ENCODE measurements at places on chromosomes 3 and 15.
A peak's percentile ranks its signal among the peaks of the same experiment; 100 is the strongest.

DNA sequence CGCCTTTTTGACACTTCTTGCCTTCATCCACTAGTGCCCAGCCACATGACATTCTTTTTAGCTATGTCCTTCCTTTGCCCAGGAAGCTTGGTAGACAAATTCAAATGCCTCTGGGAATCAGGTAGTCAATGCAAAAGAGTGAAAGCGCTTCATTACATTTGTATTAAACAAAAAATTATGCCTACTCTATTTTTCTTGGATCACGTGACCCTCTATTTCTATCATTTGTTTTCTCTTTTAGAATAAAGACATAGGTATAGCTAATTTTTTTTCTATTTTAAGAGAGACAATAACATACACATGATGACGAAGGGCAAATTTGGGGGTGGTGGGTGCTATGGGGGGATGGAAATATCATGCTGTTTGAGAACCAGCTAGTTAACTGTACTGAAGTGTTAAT is 384.8 kb downstream of the C3orf38 start:
- no peak for DNase-seq

DNA sequence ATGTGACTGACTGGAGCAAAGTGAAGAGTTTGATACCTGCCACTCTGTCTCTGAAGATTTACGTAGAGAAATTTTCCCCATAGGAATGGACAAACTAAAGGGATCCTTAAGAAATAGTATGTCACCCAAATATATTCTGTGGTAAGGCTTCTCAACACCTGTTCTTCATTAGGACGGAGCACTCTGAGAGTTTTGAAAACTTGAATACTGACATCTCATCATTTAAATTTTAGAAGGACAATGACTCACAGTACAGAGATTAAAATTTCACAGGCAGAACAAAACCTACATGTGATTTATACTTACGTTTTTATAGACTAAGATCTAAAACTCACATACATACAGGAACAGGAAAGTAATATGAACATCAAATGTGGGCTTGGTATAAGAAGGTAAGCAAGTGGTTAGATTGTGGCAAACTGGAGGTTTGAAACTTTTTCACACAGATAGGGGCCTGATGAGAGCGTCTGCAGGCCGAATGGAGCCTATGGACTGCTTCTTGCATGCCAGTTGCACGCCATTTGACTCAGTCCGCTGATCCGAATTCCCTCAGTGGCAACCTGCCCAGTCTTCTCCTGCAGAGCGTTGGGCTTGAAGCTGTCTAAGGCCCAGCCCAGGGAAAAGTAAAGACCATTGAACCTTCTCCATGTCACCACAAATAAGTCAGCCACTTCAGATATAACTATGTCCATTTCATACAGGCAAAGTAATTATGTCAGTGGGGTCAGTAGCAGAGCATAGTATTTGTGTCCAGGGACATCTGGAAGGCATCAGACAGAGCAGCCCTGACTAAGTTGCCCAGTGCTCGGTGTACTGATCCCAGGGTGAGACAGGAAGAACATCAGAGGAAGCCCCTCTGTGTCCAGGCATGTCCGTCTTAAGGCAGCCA is 45.7 kb downstream of the ZBTB38 start:
- no peak for DNase-seq

- no peak for DNase-seq
Measured at GRCh38 chr15:67977414-67978089, 76.6 kb upstream of the PIAS1 start.

DNA sequence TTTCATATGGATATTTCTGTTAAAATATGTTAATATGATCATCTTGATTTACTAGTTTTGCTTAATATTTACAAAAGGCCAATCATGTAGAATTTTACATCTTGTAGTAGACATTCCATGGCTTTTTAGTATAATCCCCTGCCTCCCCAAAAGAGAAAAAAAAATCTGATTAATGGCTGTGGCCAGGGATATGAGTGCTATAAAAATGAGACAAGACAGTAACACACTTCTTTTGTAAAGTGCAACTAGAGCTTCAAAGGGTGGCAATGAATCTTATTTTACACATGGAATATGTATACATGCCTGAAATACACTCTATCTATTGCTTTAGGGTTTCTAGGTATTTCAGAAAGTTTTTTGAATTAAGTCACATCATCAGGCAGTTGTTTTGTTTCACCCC is 112.2 kb upstream of the NANOGP8 start:
- no peak for DNase-seq

GRCh38 chr3:37029516-37030163 is 36.3 kb downstream of the MLH1 start:
- DNase-seq: no peak

DNA sequence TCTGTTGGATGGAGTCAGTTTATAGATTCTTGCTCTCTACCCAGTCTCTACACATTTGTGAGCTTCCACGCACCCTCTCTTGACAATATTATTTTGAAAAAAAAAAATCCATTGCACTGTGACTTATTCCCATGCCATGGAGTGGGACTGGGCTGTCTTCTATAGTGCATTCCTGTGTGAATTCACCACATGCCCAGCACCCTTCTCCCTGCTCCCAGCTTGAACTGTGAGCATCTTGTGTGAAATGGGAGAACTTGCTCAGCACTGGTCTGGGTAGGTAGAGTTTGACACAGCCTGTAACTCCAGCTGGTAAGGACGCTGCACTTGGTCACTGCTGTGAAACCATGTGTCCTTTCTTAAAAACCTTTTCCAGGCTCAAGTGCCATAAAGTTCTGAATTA is 91.9 kb downstream of the ARNT2 start:
- no peak for DNase-seq

DNA sequence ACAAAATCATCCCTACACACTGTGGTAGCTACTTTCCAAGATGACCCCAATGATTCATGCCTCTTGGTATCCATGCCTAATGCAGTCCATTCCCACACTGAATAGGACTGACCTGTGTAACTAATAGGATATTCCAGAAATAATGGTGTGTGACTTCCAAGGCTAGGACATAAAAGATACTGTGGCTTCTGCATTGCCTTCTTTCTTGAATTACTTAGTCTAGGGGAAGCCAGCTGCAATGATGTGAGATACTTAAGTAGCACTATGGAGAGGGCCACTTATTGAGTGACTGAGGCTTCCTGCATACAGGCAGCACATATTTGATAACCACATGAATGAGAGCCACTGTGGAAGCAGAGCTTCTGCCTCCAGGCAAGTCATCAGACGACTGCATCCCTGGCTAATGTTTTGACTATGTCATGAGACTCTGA is 50.1 kb downstream of the NR1I2 start:
- no peak for DNase-seq

DNA sequence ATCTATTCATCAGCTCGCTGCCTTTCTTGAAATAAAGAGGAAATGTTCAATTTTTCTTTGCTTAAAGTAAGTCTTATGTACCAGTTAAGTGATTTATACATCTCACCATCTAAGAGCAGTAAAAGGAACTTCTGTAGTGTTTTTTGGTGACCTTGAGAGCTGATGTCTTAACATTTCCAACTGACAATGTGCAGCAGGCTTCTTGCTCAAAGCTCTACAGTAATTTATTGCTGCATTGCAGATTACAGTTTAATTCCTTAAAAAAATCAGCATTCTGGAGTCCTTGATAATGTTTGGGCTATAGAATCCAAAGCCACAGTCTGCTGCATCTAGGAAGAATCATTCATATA is 61.6 kb downstream of the DIPK2A start:
- no peak for DNase-seq

DNA sequence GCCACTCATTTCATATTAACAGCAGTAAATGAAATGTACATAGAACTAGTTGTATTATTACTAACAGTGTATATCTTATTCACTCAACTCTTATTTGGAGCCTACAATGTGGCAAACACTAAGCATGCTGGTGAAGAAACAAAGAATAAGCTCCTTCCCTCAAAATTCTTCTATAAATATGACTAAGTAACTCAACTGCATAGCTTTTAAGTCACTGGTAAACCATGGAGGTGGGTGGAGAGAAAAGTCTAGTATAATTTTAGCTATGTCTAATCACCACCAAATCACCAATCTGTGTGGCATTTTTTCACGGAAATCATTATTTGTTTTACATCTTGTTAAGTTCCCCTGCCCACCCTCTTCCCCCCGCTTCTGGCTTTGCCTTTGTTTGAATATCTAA is 17.5 kb downstream of the COPS2 start:
- DNase-seq: no peak

DNA sequence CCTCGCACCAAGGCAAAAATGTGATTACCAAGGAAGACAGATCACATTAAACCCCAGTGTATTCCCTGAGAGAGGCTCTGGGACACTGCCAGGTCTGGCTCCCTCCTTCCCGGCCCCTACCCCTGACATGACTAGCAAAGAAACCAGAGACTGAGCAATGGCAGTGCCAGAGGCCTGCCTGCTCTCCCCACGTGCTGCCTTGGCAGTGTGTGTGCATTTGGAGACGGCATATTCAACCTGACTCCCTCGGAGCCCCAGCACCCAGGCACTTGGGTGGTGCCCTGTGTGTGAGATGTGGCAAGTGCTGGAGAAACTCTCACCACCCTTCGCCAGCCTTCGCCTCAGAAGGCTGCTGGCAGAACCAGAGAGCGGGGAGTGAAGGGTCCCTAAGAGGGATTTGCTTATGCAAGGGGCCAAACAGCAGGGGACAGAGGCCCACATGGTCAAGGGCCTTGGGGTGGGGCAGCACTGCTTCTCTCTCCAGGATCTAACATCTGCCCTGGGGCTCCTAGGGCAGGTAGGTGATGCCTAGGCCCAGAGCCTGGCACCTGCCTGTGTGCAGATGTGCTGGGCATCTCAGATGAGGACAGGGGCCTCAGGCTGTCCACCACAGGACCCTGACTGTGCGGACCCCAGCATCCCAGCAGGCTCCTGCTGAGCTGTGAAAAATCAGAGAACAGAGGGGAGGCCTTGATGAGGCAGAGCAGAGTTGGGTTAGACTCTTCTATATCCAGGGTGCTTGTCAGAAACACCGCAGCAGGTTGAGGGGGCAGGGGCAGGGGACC is 23.6 kb upstream of the PLXNA1 start:
- DNase-seq: no peak

- no peak for DNase-seq
Measured at GRCh38 chr3:42507761-42508335, 5.4 kb downstream of the VIPR1 start.

DNA sequence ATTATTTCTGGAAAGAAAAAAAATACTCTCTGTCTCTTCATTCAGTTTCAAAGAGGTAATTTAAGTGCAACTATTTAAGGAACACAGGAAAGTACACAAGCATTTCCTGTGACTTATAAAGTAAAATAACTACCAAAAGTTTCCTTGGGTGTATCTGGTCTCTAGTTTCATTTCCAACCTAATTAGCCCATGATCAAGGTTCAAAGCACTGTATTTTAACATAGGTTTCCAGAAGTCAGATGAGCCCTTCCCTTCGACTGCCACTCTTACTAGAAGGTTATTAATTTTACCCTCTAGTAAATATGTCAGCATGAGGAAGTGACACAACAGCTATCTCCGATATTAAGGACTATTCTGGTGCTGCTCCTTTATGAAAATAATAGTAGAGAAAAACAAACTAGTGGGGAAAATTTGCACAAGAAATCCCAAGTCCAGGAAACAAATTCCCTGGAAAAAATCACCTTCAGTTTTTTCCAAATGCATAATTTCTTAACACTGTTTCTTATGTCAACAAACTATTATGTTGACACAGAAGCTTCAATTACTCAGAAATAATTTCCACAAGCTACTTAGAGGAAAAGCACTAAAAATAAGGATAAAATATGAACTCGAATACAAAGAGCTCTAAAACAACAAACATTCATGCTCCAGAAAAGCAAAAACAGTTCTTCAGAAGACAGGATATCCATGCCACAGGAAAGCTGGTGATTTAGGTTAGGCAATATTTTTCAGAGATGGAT is 35.3 kb downstream of the CCPG1 start:
- DNase-seq: peak; percentile 6

- DNase-seq: no peak
Measured at GRCh38 chr3:98893740-98894139, 7.8 kb downstream of the DCBLD2 start.

- DNase-seq: no peak
Measured at GRCh38 chr3:156762631-156763185, 63.4 kb upstream of the LEKR1 start.

DNA sequence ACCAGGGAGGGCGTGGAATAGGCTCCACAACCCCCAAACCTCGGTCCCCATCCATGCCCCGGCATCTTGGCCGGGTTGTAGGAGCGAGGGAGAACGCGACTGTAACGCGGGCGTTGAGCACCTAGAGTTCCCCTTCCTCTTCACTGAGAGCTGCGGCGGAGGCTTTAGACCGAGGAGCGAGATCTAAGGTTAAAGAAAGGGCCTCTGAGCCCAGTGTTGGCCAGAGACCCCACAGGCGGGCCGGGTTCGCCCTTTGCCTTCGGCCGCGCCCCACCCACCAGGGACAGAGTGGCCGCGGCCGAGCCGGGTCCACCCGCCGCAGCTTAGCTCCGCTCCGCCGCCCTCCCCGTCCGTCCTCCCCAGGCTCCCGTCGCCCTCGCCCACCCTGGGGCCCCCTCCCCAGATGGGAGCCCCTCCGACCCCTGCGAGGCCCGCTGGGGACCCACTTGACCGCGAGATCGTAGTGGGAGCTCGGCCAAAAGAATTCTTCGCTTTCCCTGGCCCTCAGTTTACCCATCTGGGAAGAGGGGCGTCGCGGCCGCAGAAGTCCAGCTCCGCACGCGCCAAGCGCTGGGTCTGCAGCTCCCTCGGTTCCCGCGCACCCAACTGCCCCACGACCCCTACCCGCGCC is 425 bp downstream of the ANPEP start:
- DNase-seq: peak; percentile 48

GRCh38 chr3:115071166-115071565 is 75.9 kb downstream of the ZBTB20 start:
- DNase-seq: no peak

All from germinal center (tissue), 1 donor.